ENCODE measurements at places on chromosomes 13 and 19. TPM values are rescaled to one million over a fixed set of nuclear protein-coding genes. Genes with fewer than 3 reads are reported as not detected.

The ZNF700 gene
- total RNA-seq: 26.1 TPM

GRCh38 chr19:37251308-37252229 lies 33.6 kb downstream of the ZNF383 start:
- peaks cover 10% of the 10 kb centered on the region for H3K36me3 ChIP-seq
- H3K4me3 ChIP-seq: peak overlapping the region; percentile 89
- H3K27ac ChIP-seq: peak overlapping the region; percentile 72
- peak; percentile 75 for DNase-seq

The PROZ gene
- total RNA-seq: not detected

DNA sequence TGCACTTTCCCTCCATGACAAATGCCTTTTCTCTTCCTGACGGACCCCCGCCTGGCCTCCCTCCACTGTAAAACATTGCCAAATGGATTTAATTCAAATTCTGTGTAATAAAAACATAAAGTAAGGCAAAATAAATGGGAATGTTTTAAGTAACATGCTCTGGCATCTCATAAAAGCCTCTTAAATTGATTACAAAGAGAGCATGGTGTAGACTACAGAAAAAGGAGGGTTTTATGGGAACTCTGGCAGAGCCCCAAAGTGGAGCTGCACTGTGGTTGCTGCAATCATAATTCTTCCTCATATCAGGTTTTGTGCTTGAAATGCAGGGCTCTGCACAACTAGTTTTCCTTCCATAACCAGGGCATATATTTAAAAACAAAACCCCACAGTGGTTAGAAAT lies 44.3 kb upstream of the SIAH3 start:
- no peaks in the 10 kb centered on the region for H3K36me3 ChIP-seq
- H3K4me3 ChIP-seq: no peak overlapping the region
- peaks cover 12% of the 10 kb centered on the region for H3K27me3 ChIP-seq

DNA sequence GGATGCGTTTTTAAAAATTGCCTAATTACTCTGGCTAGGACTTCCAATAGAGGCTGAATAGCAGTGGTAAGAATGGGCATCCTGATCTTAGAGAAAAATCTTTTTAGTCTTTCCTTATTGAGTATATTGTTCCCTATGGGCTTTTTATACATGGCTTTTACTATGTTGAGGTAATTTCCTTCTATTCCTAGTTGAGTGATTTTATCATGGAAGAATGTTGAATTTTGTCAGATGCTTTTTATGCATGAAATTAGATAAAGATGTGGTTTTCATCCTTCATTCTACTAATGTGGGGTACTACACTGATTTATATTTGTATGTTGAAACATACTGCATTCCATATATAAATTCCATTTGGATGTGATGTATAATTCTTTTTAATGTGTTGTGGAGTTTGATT lies 2673.8 kb downstream of the PCDH9 start:
- no peak overlapping the region for H3K27ac ChIP-seq
- H3K4me3 ChIP-seq: no peak overlapping the region

DNA sequence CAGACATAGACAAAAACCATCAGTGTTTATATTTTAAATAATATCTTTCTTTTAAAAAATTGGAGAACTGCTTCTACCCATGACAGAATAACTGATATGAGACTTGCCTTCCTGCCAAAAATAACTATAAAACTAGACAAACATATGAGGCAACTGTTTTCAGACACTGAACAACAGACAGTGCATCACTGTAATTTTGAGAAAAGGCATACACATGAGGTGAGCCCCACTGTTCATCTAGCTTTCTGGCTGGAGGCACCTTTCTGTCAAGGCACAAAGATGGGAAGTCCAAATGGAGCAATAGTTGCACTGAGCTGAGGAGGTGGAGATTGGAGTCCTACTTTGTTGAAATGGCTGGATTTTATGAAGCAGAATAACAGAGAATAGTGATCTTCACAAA lies 71.9 kb upstream of the ZNF507 start:
- DNase-seq: no peak
- H3K27ac ChIP-seq: no peak overlapping the region
- peaks cover 8% of the 10 kb centered on the region for H3K27me3 ChIP-seq
- no peaks in the 10 kb centered on the region for H3K36me3 ChIP-seq

DNA sequence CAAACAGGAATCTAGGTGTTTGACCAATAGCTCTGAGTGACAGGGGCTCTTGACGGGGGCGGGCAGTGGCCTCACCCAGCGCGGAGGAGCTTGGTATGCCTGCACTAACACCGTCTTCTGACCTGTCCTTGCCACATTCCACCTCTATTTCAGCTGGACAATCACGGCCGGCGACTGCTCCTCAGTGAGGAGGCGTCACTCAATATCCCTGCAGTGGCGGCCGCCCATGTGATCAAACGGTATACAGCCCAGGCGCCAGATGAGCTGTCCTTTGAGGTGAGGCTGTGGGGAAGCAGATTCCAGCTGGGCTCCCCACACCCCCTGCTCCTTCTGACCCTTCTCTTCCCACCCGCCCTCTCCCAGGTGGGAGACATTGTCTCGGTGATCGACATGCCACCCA lies 4.7 kb downstream of the ARHGAP33 start:
- DNase-seq: no peak
- no peak overlapping the region for H3K27ac ChIP-seq
- no peaks in the 10 kb centered on the region for H3K27me3 ChIP-seq
- H3K4me1 ChIP-seq: peaks cover 22% of the 10 kb centered on the region
- H3K4me3 ChIP-seq: no peak overlapping the region

DNA sequence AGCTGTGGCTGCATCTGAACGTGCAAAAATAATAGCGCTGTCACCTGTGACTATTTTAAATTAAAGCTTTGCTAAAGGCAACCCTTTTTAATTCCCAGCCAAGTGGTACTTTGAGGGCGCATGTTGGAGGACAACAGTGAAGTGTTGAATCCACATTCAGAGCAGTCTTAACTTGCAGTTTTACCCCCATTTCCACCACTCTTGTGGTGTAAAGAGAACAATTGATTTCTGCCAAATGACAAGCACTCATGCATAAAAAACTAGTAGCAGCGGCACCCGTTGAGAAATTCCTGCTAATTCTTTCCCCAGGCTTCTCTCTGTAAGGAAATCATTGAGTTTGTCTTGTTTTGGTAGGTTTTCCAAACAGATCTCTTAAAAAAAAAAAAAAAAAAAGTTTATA lies 1033.3 kb downstream of the EFNB2 start:
- no peak overlapping the region for H3K4me3 ChIP-seq
- no peak overlapping the region for H3K27ac ChIP-seq
- H3K36me3 ChIP-seq: no peaks in the 10 kb centered on the region
- no peak for DNase-seq

GRCh38 chr19:51644636-51645271 lies 1.9 kb downstream of the SIGLEC14 start:
- H3K4me1 ChIP-seq: peaks cover 3% of the 10 kb centered on the region
- H3K4me3 ChIP-seq: no peak overlapping the region
- no peak for DNase-seq
- H3K36me3 ChIP-seq: no peaks in the 10 kb centered on the region
- peaks cover 23% of the 10 kb centered on the region for H3K27me3 ChIP-seq

DNA sequence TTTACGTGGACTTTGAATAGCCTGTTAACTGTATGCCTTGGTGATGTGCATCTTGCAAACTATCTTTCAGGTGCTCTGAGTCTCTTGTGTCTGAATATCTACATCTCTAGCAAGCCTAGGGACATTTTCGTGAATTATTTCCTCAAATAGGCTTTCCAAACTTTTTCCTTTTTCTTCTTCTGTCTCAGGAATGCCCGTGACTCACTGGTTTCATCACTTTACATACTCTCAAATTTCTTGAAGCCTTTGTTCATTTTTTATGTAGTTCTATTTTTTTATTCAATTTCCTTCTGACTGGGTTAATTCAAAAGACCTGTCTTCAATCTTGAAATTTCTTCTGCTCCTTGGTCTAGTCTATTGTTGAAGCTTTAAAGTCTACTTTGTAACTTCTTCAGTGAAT lies 332.2 kb downstream of the OXGR1 start:
- no peaks in the 10 kb centered on the region for H3K4me1 ChIP-seq
- no peak overlapping the region for H3K4me3 ChIP-seq

DNA sequence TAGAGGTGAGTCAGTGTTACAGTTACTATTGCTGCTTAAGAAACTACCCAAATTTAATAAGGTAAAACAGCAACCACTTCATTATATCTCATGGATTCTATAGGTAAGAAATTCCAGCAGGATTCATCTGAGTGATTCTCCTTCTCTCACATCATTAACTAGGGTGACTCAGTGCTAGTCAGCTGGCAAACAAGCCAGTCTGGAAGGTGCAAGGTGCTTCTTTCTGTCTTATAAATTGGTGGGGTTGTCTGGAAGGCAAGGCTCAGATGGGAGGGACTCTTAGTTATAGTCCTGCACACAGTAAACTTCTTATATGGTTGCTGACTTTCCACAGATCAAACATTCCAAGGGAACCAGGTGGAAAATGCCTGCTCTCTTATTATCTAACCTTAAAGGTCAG lies 484.5 kb downstream of the GPC5 start:
- H3K4me3 ChIP-seq: no peak overlapping the region
- no peak overlapping the region for H3K27ac ChIP-seq
- H3K27me3 ChIP-seq: no peaks in the 10 kb centered on the region
- no peaks in the 10 kb centered on the region for H3K4me1 ChIP-seq
- no peaks in the 10 kb centered on the region for H3K36me3 ChIP-seq

GRCh38 chr13:50883728-50884127 lies 25.9 kb upstream of the RNASEH2B start:
- H3K36me3 ChIP-seq: peaks cover 5% of the 10 kb centered on the region
- DNase-seq: no peak
- no peaks in the 10 kb centered on the region for H3K27me3 ChIP-seq
- H3K27ac ChIP-seq: no peak overlapping the region

Data from activated naive CD8-positive, alpha-beta T cell treated with anti-CD3 and anti-CD28 coated beads, Interleukin-2, amount 10 ng/mL, durations not matched to agents 7 days and 5 days (primary cell).